Inflammatory macrophage treated with lipopolysaccharide for 4 hours (primary cell): ENCODE measurements at places on chromosomes 6 and 20.
A peak's percentile ranks its signal among the peaks of the same experiment; 100 is the strongest.

DNA sequence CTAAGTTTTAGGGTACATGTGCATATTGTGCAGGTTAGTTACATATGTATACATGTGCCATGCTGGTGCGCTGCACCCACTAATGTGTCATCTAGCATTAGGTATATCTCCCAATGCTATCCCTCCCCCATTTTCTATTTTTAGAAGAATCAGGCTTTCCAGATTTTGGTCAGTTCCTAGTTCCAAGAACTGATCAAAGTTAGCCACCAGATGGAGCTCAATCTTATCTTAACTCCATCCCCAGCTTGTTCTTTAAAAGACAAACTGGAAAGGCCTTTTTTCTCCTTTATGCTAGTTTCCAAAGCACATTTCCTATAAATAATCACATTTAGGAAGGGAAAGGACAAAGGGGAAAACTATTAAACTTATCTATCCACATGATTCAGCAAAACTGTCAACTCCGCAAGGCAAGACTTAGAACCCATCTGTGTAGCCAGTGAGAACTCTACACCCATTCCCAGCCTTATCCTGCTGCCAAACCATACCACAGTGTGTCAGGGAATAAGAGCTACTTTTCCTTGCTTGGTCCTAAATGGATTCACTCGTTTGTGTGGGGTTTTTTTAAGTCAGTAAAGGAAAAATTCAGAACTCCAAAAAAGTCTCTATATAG is 22.8 kb upstream of the KHDC1 start:
- peak; percentile 34 for DNase-seq

- peak; percentile 3 for DNase-seq
Measured at GRCh38 chr6:75546381-75546780, 52.8 kb upstream of the FILIP1 start.

- DNase-seq, result no peak
Measured at GRCh38 chr6:7432391-7433120, 42.9 kb downstream of the RIOK1 start.

DNA sequence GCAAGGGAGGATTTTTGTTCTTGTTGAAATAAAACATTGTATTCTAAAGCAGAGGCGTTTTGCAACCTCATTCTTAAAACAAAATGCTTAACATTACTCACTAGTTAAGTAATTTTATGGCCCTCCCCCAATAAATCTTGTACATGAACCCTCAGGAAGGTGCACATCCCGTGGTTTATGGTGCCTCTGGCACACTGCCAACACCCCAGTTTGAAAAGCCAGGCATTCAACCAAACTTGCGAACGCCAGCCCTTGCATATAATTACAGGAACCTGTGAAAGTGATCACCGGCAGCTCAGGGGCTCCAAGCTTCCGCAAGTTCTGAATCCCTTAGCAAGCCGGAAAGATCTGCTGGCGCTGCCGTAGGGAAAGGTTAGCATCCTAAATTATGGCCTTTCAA is 1109.0 kb upstream of the FLRT3 start:
- DNase-seq, result no peak

DNA sequence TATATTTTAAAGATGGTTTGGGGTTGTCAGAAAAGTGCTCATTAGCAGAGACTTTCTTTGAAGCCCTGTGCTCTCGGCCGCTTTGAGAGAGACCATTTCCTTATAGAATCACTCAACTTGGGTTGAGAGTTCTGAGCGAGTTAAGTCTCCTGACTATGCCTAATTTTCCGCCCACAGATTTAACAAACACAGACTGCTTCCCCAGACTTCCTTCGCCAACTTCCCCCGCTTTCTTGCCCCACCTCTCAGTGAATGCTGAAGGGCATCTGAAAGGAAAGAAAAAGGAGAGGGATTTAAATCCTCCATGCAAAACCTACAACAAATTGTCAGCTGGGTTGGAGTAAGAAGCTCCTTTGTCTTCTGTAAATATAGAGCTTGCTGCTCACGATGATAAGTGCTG is 224.0 kb downstream of the EYA2 start:
- peak; percentile 93 for DNase-seq

- DNase-seq, result peak; percentile 55
Measured at GRCh38 chr6:44253307-44254101, 3.8 kb downstream of the SLC35B2 start.

DNA sequence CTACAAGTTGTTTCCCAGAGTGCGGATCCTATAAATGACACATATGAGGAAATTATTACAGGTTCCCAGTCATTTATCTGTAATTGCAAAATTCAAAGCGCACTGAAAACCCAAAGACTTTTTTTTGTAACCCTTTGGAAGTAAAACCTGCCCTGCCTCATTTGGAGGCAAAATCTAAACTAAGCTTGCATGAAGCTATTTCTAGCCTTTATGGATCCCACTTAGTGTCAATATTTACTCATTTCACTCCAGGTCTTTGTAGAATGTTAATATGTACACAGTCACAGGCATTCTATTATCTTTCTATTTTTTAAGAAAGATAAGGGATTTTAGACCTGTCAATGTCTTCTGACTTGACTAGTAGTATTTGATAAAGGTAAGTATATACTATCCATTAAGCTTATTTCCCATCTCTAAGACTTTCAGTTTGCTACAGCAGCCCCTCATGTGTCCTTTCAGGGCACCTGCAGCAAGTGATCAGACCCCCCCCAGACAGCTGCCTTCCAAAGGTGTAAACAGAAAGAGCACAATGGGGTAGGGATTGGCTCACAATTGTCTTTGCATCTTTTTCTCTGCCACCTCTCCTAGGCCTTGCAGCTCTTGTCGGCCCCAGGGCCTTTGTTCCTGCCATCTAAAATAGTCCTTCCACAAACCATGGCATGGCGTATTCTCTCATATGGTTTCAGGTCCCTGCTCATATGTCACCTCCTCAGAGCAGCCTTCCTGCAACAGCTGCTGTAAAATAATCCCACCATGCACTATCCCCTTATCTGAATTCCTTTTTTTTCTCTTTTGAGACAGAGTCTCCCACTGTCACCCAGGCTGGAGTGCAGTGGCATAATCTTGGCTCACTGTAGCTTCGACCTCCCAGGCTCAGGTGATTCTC is 1.3 kb upstream of the REPS1 start:
- no peak for DNase-seq

DNA sequence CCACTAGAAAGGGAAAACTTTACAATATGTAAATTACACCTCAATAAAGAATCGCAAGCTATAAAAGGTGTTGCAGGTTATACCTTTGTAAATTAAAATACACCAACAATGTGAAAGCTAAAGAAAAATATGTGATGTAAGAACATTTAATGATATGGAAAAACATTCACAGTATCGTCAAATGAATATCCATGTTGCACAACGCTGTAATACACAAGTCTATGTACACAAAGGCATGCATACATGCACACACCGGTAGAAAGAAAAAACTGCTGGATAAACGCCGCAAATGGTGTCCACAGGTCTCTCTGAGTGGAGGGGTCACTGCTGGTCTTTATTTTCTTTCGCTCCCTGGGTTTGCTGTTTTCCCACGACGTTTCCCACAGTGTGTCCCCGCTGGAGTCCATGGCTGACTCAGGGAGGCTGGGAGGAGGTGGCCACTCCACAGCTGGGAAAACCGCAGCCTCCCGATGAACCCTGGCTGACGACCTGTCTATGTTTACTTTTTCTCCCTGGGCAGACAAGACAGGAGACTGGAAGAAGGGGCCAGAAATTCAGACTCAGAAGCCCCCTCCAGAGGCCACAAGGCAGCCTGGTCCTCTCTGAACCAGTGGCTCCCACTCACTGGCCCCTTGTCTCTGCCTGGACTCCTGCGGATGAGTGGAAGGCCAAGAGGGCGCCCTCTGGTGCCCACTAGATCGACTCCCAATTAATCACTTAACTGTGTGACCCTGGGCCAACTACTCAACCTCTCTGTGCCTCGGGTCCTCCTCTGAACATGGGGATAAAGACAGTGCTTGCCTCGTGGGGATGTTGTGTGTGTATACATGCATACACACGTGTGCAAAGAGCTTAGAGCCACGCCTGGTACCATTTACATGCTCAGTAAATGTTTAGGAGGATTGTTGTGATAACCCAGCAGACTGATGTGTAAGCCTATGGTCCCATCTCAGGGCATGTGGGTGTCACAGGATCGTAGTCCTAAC is 12.8 kb upstream of the BPI start:
- no peak for DNase-seq

GRCh38 chr6:98838975-98839374 is 4.6 kb downstream of the POU3F2 start:
- no peak for DNase-seq

DNA sequence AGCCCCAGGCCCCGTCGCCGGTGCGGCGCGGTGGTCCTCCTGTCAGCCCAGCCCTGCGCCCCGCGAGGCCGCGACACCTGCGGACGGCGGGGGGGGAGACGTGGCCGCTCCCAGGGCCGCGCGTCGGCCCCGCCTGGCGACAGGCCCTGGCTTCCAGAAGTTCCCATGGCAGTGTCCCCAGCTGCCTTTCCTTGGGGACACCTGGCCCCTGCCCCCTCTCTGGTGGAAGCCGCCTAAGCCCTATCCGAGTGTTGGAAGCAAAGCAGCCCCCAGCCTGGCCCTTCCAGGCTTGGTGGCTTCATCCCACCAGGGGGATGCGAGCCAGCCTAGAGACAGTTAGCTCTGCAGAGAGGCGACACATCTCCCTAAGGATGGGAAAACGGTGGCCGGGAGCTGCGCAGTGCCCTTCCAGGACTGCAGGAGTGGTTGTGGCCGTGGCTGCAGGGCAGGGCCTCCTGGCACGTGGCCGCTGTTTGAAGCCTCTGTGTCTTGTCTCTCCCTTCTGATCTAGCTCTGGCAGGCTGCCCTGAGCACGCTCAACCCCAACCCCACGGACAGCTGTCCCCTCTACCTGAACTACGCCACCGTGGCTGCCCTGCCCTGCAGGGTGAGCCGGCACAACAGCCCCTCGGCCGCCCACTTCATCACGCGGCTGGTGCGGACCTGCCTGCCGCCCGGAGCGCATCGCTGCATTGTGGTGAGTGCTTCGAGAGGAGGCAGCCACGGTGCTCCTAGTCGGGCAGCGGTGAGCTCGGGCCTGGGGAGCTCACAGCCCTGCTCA is 816 bp downstream of the NPEPL1 start:
- DNase-seq, result no peak

- no peak for DNase-seq
Measured at GRCh38 chr6:110776413-110776812, 38.9 kb downstream of the CDK19 start.

GRCh38 chr6:88870717-88871330 is 92.6 kb downstream of the RNGTT start:
- DNase-seq, result peak; percentile 62

DNA sequence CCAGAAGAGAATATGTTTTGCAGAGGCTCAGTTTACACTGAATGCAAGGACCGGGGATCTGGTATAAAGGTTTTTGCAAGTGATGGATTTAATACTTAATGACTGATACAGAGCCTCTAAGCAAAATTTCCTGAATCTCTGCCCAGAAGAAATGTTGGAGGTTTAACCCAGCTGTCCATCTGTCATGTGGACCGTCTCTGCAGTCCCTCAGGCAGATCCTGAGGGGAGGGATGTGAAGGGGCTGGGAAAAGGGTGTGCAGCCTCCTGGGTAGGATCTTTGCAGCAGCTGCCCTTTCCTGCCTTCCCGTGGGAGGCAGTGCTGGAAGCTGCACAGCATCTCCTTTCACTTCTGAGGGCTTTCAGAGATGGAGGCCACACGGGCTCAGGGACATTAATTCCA is 207.0 kb downstream of the SLC24A3 start:
- no peak for DNase-seq

- no peak for DNase-seq
Measured at GRCh38 chr6:88843040-88843439, 120.4 kb downstream of the RNGTT start.

- DNase-seq, result no peak
Measured at GRCh38 chr6:21949211-21949801, 347.5 kb downstream of the PRL start.

GRCh38 chr20:3010985-3011723 is 32.3 kb upstream of the GNRH2 start:
- no peak for DNase-seq
